ENCODE measurements at places on chromosomes 3 and 15.

- DNase-seq: no peak
Measured at GRCh38 chr3:111846039-111846438, 13.0 kb upstream of the PHLDB2 start.

- no peak for DNase-seq
Measured at GRCh38 chr15:40743921-40744814, 10.9 kb downstream of the RMDN3 start.

DNA sequence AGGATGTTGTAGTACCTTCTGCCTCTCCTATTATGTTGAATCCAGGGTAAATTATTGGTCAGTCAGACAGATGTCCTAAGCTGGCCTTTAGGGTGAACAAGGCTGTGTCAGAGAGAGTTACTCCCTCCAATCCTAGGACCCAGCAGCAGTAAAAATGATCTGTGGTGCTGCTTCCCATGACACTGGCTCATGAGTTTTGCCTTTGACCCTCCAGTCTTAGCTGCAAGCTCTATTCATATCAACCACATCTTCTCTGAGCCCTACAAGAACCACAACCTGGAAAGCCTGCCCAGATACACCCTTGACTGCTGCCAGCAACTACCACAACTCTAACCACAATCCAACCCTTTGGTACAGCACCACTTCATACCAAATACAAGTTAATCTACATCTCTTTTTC, 27.2 kb upstream of the PHLDB2 start:
- DNase-seq: no peak

DNA sequence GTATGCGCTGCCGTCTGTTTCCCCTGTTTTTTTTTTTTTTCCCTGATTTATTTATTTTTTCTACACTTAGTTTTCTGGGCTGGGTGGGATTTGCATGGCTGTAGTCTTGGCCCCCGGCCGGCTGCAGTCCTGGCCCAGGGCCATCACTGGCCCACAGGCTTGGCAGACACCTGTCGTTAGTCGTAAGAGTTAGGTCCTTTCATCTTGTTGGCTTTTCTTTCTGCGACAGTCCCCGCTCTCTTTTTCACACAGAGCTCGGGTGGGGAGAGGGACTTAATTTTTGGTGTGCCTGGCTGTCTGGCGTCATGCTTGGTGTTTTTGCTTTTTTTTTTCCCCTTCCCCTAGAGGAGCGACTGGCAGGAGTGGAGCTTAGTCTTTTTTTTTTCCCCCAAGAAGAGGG, 183.4 kb downstream of the KLF13 start:
- DNase-seq: no peak

GRCh38 chr15:63722204-63722808, 111.4 kb downstream of the HERC1 start:
- no peak for DNase-seq

GRCh38 chr3:41600616-41601015, 361.3 kb downstream of the ULK4 start:
- no peak for DNase-seq

Measured in kidney (tissue), 22 donors.